ENCODE measurements at places on chromosomes 3 and 15.
A peak's percentile ranks its signal among the peaks of the same experiment; 100 is the strongest.

DNA sequence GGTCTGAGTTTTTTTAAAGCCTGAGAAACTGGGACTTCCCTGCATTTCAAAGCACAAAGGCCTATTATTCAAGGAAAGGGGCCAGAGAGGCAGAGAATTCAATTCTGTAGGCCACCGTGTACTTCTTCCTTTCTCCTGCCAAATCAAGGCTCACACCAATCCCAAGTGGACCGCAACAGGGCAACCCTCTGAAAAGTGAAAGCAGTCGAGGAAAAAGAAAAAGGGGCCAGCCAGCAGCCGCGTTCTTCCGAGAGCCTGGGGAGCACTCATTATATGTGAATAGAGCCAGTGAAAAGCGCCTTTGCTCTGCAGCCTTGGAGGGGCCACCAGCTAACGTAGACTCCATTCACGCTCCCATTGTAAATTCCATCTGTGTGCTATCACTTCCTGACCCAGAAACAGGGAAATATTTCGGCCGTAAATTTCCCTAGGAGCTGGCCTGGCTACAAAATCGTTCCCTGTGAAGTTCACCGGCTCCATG is 45.9 kb upstream of the THUMPD3 start:
- DNase-seq: no peak

GRCh38 chr3:35617370-35617769 is 22.0 kb upstream of the ARPP21 start:
- no peak for DNase-seq

GRCh38 chr3:48299746-48300712 is 33.4 kb downstream of the SPINK8 start:
- peak; percentile 6 for DNase-seq

- DNase-seq: no peak
These were observed 1.0 kb upstream of the IGF2BP2 start for GRCh38 chr3:185825639-185826481.

GRCh38 chr3:112136959-112137693 is 4.1 kb upstream of the GCSAM start:
- DNase-seq: no peak

DNA sequence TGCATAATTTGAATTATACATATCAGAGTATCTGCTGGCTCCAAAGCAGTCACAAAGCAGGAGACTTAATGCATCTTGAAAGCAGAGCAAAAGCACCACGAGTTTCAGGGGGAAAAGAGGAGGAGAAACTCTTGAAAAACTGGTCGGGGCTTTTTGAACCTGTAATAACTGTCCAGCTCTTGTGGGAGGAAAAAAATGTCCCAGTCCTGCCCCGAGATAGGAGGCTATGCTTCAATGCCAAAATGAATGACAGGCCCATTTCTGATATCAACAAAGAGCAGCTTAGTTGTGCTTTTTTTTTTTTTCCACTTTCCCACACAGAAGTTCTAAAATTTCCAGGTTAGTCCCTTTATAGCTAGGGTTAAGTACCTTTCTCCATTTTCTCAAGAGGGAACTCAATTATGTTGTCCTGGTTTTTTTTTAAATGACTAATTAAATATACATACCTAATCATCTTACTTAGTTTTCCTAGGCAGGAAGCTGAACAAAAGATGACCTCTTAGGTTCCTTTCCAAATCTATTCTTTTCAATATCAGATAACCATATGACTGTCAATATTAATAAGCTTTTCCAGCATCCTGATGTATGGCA is 120.2 kb downstream of the TFDP2 start:
- DNase-seq: no peak

DNA sequence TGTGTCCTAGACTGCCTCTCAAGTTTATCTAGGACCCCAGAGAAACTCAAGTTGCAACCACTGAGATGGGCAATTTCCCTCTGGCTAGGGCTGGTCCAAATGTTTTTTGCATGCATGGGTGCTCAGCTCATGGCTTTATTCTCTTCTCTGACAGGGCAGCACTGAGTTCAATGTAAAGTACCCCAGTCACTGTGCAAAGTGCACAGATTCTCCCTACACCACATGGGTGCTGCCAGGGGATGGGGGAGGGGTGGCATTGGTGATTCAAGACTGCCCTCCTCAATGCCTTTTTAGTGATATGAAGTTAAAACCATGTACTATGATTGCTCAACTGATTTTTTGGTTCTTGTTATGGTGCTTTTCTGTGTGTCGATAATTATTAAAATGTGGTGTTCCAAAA is 14.8 kb upstream of the RAD51 start:
- no peak for DNase-seq

- no peak for DNase-seq
These were observed 22.1 kb downstream of the MSL2 start for GRCh38 chr3:136173939-136174490.

- no peak for DNase-seq
These were observed 14.3 kb upstream of the FILIP1L start for GRCh38 chr3:100128565-100128964.

GRCh38 chr3:98769448-98769847 is 6.3 kb downstream of the ST3GAL6 start:
- no peak for DNase-seq

DNA sequence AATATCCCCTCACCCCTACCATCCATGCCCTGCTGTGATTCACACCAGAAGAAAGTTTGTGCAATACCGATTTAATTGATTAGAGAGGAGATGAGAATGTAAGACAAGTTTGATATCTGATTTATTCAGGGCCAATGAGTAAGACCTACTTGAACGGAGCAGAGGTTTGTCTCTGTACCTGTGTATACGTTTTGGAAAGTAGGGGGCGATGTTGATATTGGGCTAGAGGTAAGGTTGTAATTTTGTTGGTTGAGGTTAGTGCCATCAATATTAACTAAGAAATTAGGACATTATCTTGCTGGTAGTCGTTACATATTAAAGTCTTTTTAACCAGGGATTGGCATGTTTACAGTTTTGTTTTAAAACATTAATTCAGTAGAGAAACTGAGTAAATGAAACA is 20.5 kb downstream of the EAF2 start:
- DNase-seq: no peak

GRCh38 chr3:152458376-152459117 is 189.8 kb downstream of the MBNL1 start:
- no peak for DNase-seq

DNA sequence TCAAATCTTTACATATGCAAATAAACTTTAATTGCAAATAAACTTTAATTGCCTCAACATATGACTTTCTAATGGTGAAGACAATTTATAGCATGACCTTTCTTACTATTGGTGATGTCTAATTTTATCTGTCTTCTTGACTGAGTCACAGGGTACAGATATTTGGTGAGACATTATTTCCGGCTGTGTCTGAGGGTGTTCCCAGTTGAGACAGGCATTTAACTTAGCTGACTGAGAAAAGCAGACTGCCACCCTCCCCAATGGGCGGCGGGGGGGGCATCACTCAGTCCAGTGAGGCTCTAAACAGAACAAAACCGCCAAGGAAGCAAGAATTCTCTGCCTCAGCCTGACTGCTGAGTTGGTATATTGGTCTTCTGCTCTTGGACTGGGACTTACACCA is 160.0 kb downstream of the TBL1XR1 start:
- no peak for DNase-seq

DNA sequence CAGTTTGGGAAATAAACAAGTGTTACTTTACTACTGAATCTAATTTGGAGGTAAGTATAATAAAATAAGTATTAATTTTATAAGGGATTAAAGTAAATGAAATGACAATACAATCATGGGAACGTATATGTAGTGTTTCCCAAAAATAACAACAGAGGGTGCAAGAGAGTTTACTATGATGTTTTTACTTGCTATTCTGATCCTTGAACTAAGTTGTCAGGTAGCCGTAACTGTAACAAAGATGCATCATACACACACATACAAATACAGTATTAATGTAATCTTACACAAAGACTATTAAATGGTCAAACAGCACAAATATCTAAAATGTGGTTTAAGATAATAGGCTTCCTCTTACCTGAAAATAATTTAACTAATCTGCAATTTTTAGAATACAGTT is 311.4 kb downstream of the TBC1D5 start:
- no peak for DNase-seq

DNA sequence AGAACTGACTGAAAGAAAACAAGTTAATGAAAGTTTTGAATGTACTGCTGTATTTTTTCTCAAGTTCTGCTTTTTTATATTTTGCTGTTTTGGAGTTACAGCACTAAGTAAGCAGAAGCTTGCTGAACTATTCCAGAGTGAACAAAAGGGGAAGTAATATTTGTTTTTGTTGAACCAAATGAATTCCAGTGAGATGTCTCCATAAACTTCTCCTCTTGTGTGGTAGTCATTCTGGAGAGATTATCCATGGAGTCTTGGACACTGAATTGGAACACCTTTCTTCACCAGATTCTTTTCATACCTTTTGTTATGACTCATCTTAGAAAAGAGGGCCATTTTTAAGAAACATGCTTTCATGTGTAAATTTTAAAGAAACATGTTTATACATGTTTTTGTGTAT is 8.8 kb downstream of the ANKUB1 start:
- no peak for DNase-seq

- no peak for DNase-seq
These were observed 240.7 kb downstream of the SHOX2 start for GRCh38 chr3:157865352-157866000.

GRCh38 chr3:26505399-26505798 is 117.2 kb upstream of the LRRC3B start:
- DNase-seq: no peak

- DNase-seq: no peak
These were observed 462.1 kb downstream of the MFSD1 start for GRCh38 chr3:159263750-159264553.

- no peak for DNase-seq
These were observed 2.3 kb downstream of the POPDC2 start for GRCh38 chr3:119657887-119658702.

DNA sequence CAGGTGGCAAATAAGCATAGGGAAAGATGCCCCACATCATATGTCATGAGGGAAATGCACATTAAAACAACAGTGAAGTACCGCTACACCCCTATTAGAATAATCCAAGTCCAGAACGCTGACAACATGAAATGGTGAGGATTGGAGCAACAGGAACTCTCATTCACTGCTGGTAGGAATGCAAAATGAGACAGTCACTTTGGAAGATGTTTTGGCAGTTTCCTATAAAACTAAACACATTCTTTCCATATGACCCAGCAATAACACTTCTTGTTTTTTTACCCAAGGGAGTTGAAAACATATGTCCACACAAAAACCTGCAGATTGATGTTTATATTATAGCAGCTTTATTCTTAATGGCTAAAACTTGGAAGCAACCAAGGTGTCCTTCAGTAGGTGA is 116.4 kb upstream of the TOPAZ1 start:
- DNase-seq: no peak

GRCh38 chr3:143265501-143266070 is 146.0 kb downstream of the CHST2 start:
- DNase-seq: no peak

DNA sequence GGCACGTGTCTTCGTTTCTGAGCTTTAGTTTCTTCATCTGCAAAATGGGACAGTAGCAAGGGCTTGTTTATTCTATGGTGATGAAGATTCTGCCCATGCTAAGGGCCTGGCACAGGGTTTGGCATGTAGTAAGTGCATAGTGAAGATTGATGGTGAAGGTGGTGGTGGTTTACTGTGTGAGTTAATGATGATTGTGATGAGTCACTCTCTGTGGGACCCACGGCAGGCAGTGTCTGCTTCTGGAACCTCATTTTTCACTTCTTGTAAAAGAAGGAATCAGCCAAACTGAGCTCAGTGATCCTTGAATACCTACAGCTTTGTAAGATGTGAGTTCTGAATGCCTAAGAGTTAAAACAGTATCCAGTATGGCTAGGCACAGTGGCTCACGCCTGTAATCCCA is 86.2 kb upstream of the LRTM1 start:
- no peak for DNase-seq

- no peak for DNase-seq
These were observed 6.6 kb upstream of the ICE2 start for GRCh38 chr15:60485365-60486055.

DNA sequence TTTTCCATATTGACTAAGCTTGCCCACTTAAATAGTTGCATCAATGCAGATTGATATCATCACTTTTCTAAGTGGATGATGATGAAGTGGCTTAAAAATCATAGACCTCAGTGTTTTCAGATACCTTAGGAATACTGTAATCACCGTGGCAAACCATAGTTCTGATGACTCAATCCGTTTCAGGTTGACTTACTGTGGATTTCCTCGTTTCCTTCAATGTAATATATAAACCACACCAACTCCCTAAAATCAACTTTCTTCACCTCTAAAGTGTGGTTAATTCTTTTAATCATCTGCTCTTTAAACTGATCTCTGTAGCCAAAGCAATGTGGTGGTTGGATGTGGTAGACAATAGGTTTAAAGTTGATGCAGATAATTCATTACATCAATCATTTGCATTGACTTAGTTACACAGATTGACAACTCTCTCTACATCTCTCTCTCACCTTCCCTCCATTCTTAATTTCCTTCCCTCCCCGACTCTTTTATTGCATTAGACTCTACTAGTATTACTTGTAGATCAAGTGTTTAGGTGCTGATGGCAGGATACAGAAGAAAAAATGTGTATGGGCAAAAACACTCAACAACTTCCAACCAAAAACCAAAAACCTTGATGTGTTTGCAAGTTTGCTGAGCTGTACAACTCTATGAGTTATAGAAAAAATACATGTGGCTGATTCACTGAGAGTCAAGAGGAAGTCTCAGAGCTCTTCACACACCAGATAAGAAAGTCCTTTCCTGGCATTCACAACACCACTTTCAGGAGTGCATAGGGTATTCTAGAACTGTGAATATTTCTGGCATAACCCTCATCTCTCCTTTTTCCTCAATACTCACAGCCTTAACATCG is 243.5 kb downstream of the NFKBIZ start:
- no peak for DNase-seq

DNA sequence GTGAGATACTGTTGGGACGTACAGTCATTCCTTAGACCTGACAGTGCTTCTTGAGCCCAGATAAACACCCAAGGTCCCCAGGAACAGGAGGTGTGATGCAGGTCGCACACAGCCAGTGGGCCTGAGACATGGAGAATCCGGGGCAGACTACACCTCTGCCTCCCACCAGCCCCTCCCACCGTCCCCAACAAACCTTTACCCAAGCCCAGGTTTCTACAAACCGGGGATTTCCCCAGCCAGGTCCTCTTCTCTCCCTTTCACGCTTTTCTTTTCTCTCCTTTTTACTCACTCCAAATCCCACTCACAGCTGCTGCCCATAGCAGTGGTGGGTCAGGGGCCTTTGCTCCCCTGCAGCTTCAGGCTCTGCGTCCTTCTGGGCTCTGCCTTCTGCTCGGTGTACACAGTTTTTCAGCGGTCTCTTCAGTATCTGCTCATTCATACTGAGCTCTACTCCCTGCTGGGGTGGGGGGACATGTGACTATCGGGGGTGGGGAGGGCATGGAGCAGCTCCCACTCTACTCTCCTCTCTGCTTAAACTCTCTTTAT is 4.8 kb upstream of the PCSK6 start:
- no peak for DNase-seq

- no peak for DNase-seq
These were observed 13.9 kb downstream of the TRH start for GRCh38 chr3:129988429-129988828.

- DNase-seq: no peak
These were observed 17.8 kb downstream of the SPTBN5 start for GRCh38 chr15:41876007-41876406.

GRCh38 chr3:171784387-171784786 is 25.9 kb downstream of the PLD1 start:
- DNase-seq: no peak
